ENCODE measurements at places on chromosomes 7 and 10.

DNA sequence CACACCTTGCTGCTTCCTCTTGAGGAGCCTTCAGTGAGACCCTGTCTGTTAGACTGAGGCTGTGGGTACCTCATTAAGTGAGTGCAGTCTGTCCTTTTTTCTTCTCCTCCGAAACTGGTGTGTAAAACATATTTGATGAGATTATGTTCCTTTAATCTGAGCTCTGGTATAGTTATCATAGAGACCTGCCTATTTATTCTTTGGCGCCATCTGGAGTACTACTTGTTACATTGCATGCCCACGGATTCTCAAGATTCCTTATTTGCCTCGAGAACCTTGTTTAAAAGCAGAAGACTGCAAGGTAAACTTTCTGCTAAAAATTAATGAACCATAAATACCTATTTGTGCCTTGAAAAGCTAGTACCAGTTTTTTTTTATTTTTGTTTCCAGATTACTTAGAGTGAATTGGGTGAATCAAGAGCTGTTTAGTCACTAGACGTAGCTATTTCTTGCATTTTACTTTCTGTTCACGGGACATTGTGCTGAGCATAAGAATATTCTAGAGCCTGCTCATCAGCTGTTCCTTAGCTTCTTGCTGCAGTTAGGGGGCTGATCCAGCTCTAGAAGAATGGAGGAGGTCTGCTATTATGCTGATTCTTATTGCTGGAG, 16.9 kb upstream of the STMP1 start:
- peak; percentile 52 for DNase-seq

- no peak for DNase-seq
These were observed 32.3 kb upstream of the ARL4A start for GRCh38 chr7:12655161-12655560.

DNA sequence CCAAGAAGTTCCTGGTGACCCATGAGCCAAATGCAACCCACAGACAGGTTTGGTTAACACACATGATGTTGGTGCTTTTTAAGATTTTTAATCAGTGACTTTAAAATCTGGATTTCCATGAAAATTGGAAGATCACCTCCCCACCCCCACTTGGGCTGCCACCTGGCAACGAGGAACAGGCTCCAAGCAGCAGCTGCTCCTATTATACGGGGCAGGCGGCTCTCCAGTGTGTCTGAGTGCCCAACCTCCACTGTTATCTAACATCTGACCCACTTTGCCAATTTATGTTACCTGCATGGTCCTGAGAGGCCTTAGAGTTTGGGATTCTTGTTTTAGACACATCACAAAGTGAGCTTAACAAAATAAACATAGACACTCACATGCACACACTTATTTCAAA, 56.4 kb downstream of the SGMS1 start:
- no peak for DNase-seq

- peak; percentile 61 for DNase-seq
These were observed 56.4 kb downstream of the KAT6B start for GRCh38 chr10:74882831-74883230.

DNA sequence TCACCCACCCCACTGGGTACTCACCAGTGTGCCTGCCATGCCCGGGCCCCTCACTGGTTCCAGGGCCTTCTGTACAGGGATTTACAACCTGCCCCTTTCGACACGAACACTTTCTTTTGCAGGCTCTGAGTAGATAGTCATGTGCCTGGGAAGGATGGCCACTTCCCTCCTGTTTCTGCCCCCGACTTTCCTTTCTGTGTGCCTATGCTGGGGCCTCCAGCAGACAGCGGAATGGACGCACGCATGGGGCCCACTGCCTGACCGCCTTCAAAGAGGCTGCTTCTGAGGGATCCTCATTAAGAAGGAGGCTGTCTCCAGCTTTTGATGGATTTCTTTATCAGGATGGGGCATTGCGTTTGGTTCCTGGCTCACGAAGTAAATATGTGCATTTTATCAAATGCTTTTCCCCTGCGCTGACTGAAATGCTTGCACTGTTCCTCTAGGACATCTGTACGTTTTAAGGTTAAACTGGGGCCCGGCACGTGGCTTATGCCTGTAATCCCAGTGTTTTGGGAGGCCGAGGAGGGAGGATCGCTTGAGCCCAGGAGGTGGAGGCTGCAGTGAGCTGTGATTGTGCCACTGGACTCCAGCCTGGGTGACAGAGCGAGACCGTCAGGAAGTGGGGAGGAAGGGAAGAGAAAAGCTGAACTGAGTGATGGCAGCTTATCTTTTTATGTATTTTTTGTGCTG, 29.4 kb upstream of the NKX6-2 start:
- no peak for DNase-seq

- DNase-seq: no peak
These were observed 88.3 kb downstream of the BAMBI start for GRCh38 chr10:28765641-28766040.

- no peak for DNase-seq
These were observed 8.4 kb downstream of the AQP1 start for GRCh38 chr7:30920021-30920583.

All from bronchial epithelial cell (primary cell).